ENCODE measurements at places on chromosomes 11 and 22.

- no peak for DNase-seq
These were observed 66.8 kb downstream of the LRP5 start for GRCh38 chr11:68379206-68379605.

DNA sequence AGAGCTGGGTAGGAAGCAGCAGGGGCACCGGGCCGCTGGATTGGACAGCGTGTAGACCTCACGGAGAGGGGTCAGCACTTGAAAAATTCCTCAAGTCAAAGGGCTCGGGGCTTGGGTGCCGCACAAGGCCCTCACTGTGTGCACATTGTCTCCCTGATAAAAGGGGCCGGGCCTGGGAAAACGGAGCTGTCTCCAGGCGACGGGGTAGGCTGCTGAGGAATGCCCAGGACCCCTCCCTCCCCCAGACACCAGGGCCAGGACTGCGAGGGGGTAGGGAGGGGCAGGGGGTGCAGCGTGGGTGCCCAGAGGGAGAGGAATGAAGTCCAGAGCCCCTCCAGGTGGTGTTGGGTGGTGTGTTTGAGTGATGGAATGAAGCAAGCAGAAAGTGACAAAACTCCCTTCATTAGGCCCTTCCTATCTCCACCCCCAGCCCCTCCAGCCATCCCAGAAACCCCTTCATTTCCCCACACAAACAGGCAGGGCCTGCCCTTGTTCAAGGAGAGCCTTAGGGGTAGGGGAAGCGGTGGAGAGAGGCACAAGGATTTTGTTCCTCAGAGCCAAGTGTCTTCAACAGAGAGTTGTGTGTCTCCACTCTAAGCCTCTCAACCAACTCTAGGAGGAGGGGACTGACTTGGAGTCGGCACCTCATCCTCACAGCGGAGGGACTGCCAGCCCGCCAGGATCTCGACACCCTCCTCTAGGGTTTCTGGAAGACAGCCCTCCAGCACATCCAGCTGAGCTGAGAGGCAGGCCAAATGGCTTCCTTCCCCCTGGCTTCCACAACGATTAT lies 63.9 kb downstream of the SYN3 start:
- DNase-seq, result no peak

- DNase-seq, result no peak
These were observed 13.9 kb downstream of the STX3 start for GRCh38 chr11:59769111-59769510.

GRCh38 chr11:130465263-130465662 lies 16.8 kb downstream of the ADAMTS15 start:
- DNase-seq, result no peak

GRCh38 chr11:2273771-2274170 lies 3.4 kb upstream of the ASCL2 start:
- DNase-seq, result no peak

GRCh38 chr11:67584881-67585873 lies 1.6 kb downstream of the GSTP1 start:
- DNase-seq, result no peak

- DNase-seq, result no peak
These were observed 43.6 kb upstream of the POU2AF1 start for GRCh38 chr11:111422494-111423249.

GRCh38 chr11:131896978-131897615 lies 526.7 kb downstream of the NTM start:
- DNase-seq, result peak; percentile 58

- peak; percentile 67 for DNase-seq
These were observed 57.5 kb downstream of the BTG4 start for GRCh38 chr11:111454561-111455192.
